Tibial artery (tissue), 4 donors: ENCODE measurements at places on chromosomes 2 and 18.
A peak's percentile ranks its signal among the peaks of the same experiment; 100 is the strongest.

GRCh38 chr18:22899421-22899820, 33.7 kb upstream of the RBBP8 start:
- DNase-seq, result no peak

DNA sequence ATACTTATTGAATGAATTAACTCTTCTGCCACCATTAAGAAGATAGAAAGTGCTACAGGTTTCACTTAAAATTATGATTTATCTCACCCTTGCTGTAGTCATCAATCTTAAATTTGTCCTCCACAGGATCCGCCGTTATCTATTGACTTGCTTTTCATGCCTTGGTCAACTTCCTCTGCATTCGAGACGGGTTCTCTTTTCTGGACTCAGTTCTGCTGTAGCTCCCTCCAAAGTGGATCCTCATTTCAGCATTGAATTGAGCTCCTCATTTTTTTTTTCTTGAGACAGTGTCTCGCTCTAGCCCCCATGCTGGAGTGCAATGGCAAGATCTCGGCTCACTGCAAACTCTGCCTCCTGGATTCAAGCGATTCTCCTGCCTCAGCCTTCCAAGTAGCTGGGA, 27.6 kb downstream of the INPP5D start:
- DNase-seq, result peak; percentile 28

- peak; percentile 54 for DNase-seq
Measured at GRCh38 chr2:119683074-119683712, 4.2 kb downstream of the TMEM177 start.

DNA sequence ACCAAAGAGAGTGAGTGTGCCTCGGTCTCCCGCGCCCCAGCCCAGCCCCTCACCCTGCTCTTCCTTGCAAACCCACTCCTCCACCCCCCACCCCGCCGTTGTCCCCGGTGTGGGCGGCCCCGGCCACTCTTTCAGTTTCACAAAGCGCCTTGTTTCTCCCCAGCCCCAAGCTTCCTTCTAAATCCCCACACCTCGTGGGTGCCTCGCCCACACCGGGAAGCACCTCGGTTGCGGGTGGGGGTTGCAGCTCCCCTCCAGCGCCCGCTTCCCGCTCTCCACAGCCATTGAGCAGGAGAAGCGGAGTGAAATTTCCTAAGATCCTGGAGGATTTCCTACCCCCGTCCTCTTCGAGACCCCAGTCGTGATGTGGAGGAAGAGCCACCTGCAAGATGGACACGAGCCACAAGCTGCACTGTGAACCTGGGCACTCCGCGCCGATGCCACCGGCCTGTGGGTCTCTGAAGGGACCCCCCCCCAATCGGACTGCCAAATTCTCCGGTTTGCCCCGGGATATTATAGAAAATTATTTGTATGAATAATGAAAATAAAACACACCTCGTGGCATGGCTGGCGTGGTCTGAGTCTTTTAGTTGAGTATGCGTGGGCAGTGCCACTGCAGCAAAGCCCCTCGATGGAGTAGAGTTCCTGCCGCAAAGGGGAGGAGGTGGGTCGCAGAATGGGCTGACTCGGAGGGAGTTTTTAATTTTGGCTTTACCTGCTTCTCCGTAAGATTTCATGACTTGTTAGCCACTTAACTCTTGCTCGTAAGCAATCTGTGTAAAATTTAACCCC, 848 bp downstream of the TMSB10 start:
- DNase-seq, result peak; percentile 76

GRCh38 chr2:20474757-20475566, 28.1 kb downstream of the RHOB start:
- peak; percentile 18 for DNase-seq

GRCh38 chr2:1543776-1544477, 130.7 kb downstream of the TPO start:
- no peak for DNase-seq

DNA sequence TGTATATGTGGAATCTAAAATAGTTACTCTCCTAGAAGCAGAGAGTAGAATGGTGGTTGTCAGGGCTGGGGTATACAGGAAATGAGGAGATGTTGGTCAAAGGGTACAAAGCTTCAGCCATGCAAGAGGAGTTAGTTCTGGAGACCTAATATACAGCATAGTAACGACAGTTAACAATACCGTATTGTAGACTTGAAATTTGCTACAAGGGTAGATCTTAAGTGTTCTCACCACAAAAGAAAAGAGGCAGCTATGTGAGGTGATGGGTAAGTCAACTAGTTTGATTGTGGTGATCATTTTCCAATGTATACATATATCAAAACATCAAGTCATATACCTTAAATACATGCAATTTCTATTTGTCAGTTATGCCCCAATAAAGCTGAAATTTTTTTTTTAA, 98.2 kb upstream of the CYP1B1 start:
- no peak for DNase-seq

- no peak for DNase-seq
Measured at GRCh38 chr18:3538456-3538855, 88.5 kb downstream of the TGIF1 start.
